LHCN-M2 (cell line): ENCODE measurements at places on chromosomes 3 and 15.
A peak's percentile ranks its signal among the peaks of the same experiment; 100 is the strongest.

DNA sequence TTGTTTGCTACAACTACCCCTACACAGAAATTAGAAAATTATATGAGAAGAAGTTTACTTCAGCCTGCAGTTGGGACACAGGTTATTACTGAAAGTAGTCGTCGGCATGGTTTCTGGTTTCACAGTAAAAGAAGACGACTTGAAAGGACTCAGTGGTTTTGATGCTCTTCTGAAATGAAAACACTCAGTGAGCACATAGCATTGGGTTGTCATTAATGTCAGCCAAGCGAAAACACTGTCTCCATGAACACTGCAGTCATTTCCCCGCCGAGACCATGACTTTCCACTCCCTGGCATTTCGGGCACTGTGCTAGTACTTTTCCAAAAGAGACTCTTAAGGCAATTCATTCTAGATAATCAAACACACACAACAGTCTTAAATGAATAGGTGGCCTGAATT is 69.2 kb upstream of the ICE2 start:
- no peak for DNase-seq

DNA sequence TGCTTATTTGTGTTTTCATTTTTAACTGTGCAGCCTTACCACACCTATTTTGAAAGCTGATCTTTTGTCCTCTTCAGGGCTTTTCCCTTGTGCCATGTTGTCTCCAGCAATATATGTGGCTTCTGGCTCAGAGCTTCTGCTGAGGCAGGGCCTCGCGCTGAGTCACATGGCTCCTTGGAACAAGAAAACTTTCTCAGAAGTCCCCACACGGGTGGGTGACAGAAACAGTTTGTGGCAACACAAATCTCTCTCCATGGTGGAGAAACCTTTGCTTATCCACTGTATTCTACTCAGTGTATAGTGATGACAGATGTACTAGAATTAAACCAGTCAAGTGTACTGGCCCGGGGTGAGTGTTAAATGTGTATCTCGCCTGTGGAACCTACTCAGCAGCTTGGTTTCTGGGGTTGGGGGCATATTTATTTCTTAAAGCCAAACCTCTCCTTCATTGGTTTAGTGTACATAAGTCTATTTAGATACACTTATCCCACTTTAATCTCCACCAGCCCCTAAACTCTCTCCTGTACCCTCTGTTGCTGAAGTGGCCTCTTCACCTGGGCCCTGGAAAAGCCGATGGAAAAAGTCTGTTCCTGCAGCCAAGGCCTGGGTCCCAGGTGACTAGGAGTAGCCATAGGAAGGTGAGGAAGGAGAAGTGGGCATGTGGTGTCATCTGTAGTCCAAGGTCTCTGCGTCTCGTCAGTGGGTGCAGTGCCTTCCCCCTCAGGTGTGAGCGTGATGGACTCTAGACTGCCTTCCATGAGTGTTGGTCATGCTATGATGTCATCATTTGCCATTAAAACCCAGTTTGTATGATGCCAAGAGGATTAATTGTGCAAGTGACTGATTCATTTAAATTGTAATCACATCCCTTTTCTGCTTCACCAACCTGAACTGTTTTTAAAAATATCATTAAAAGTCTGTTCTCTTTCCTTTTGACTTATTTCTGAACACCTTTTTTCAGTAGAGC is 3.2 kb upstream of the FBXL22 start:
- no peak for DNase-seq

GRCh38 chr3:25831578-25831977 is 41.7 kb downstream of the OXSM start:
- peak; percentile 65 for DNase-seq

- DNase-seq: peak; percentile 9
Measured at GRCh38 chr3:73215281-73215680, 153.8 kb downstream of the EBLN2 start.

GRCh38 chr15:70154718-70155347 is 57.1 kb upstream of the TLE3 start:
- DNase-seq: no peak

DNA sequence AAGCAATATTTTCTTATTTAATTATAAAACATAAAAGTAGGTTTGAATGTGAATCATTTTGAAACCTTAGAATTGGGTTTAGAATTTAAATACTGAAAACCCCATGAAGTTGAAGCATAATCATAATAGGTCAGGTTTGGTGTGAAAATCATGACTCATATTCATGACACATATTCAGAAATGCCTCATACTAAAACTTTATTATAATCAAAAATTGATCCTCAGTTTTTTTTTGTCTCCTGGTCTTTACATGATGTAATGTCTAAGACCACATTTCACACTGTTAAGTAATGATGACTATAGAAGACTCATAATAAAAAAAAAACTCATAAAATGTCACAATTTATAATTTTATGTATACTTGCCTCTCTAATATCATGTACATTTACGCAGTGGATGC is 190.4 kb downstream of the FOXP1 start:
- peak; percentile 35 for DNase-seq

DNA sequence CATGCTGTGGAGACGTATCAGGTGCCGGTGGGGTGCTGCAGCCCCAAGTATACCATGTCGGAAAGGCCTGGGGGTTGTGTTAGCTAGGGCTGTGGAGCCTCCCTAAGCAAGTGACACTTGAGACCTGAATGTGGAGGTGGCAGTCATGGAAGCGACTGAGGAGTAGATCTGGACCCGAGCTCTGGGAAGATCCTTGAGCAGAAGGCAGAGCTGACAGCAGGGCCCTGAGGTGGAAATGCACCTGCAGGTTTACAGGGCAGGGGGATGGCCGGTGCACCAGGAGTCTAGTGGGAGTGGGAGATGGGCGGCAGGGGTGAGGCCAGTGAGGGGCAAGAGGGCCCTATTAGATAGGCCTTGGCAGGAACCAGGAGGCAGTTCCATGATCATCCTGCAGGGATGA is 91.8 kb upstream of the PLXNA1 start:
- no peak for DNase-seq

GRCh38 chr3:12436514-12437220 is 47.6 kb upstream of the TSEN2 start:
- DNase-seq: peak; percentile 69

DNA sequence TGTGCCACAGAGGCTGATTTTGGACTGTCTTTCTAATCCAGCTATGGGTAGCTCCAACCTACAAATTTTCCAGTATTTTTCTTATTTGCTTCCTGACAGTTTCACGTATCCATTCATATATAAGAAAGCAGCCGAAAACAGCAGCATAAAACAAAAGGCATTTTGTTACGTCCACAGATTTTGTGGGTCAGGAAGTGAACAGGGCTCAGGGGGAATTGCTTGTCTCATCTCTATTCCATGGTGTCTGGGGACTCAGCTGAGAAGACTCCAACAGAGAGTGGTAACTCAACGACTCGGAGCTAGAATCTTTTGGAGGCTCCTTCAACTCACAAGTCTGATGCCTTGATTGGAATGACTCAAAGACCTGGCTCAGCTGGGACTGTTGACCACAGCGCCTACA is 11.7 kb upstream of the SAMMSON start:
- DNase-seq: no peak

GRCh38 chr3:158005391-158006100 is 100.7 kb downstream of the SHOX2 start:
- DNase-seq: no peak

- DNase-seq: no peak
Measured at GRCh38 chr3:143502081-143502480, 346.2 kb downstream of the SLC9A9 start.

GRCh38 chr3:44411031-44411645 is 66.3 kb downstream of the ZNF445 start:
- no peak for DNase-seq

DNA sequence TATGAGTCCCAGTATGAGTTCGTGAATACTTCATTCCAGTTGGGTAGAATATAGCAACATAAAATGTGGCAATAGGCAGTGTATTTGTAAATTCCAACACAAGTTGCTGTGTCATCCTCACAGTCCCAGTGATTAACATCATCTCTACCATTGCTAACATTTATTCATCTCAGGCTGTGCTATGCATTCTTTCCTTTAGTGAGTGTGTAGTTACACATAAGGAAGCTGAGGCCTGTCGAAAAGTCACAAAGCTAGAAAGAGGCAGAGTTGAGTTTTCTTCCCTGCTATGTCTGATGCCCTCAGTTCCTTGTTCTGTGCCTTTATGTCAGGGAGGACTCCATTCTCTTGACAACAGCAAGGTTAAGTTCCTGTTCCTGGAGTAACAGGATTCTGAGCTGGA is 96.4 kb downstream of the FNDC3B start:
- DNase-seq: peak; percentile 50

GRCh38 chr3:3342141-3342540 is 162.7 kb upstream of the CRBN start:
- DNase-seq: no peak

DNA sequence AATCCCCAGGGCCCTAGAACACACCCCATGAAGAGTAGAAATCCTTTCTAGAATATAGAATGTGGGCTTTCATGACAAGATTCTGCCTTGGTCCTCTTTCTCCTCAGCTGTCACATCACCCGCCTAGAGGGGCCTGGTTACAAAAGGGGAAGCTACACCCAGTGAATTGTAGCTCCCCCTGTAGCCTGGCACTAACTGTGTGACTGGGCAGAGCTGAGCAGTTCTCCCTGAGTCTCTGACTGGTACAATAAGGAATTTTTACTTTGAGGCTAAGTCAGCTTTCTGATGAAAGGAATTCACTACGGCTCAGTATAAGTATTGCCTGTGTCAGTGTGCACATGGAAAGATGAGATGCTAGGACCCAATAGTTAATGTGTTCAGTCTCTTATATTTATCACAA is 28.7 kb upstream of the ZNF148 start:
- peak; percentile 53 for DNase-seq

DNA sequence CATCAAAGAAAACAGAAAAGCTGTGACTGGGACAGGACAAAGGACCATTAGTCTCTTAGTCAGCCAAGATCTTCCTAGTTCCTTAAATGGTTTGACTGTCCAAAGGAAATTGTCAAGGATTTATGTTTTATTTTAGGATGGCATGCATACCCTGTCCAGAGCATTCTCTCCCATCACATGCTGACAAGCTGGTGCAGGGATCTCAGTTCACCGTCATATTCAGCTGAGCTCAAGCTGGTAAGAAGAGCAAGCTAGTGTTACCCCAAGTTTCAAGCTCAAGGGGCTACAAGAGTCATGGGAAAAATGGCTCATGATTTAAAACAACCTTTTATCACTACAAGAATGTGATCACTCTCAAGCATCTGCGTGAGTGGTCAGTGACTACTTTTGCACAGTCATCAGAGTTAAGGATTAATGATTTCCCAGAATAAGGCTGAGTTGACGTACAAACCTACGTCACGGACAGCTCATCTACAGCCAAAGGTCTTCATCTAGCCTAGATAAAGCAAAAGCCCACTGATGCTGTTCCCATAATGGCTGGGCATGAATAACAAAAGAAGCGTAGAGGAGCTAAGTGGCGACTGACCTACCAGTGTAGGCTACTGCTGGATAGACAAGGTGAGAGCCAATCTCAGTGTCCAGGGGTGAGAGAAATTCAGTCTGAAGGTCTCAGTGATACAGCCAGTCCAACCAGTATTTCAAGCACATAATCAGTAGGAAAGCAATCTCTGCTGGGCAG is 157.5 kb downstream of the GABRB3 start:
- no peak for DNase-seq
